ENCODE measurements at places on chromosomes 13 and 19. TPM values are rescaled to one million over a fixed set of nuclear protein-coding genes. Genes with fewer than 3 reads are reported as not detected.
A peak's percentile ranks its signal among the peaks of the same experiment; 100 is the strongest.

KLK8 gene
- total RNA-seq: not detected

GRCh38 chr13:51057001-51057400 lies 54.1 kb downstream of the C13orf42 start:
- DNase-seq: no peak

DNA sequence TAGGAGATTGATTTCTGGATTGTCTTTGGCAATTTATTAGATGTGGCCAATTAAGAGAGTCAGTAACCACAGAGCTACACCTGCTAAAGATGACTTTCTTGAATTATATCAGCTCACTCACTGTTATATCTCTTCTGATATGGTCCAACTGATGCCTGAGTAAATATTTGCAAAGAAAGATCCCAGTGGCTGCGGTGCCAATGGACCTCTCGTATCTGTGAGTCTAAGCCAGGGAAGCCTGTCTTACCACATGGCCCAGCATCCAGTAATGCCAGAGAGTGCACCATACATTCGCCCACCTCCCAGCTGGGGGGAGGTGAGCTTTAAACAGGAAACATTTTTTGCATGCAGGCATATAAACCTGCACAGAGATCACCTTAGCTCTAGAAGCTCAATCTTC lies 82.7 kb upstream of the SLC15A1 start:
- no peak for DNase-seq

GRCh38 chr13:29569253-29570050 lies 26.0 kb downstream of the SLC7A1 start:
- no peak for DNase-seq

DNA sequence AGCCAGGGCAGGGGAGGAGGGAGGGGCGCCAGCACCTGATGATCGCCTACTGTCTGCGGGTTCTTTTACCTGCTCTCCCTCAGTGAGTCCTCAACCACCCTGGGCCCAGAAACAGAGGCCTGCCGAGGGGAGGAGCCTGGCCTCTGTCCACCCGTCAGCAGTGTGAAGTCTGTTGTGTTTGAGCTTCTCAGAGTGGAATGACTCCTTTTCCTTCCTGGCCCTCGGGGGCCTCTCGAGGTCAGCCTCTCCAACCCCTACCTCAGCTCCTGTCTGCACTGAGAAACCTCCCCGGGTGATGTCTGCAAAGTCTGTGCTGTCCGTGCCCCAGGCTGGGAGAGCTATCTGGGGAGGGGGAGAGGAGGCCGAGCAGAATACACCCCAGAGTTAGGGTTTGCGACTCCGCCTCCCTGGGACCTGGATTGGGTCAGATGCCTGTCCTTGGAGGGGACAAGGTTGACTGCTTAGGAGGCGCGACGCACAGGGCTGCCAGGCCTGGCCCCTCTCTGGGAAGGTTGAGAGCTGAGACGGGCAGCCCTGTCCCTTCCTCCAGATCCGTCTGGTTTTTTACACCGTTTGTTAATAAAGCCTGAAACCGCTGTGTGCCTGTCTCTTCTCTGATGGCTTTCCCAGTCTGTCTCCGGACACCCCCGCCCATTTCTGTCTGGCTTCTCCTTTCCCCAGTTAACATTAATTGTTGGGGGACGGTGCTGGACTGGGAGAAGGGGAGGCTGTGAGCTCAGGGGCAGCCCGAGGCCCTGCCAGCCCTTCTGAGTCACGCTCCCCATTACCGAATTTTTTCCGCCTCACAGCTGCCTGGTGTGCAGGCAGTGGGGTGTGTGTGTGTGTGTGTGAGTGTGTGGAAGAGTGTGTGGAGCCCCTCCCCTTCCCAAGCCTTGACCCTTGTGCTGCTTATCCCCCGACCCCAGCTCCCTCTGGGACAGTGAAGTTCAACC lies 989 bp upstream of the SSC5D start:
- DNase-seq: peak; percentile 97

DNA sequence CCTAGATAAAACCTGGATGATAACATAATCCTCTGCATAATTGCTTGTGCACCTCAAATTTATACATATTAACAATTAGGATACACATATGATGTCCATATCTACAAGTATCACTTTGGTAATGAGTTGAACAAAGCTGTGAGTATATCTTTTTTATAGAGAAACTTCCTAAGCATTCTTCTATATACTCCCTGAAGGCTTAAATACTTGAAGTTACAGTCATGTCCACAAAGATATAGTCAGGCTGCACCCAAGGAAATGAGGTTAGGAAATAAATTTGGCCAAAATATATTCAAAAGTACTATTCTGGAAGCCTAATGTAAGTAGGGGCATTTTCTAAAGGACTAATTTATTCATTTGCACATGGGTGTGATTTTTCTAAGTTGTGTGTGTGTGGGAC lies 761.5 kb downstream of the PCDH9 start:
- DNase-seq: peak; percentile 30

TNFSF13B gene
- 0.56 TPM for total RNA-seq

DNA sequence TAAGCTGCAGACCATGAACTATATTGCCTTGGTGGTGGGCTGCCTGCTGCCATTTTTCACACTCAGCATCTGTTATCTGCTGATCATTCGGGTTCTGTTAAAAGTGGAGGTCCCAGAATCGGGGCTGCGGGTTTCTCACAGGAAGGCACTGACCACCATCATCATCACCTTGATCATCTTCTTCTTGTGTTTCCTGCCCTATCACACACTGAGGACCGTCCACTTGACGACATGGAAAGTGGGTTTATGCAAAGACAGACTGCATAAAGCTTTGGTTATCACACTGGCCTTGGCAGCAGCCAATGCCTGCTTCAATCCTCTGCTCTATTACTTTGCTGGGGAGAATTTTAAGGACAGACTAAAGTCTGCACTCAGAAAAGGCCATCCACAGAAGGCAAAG lies 53.7 kb downstream of the CYSLTR2 start:
- DNase-seq: no peak

GRCh38 chr19:16117594-16118033 lies 5.9 kb downstream of the RAB8A start:
- no peak for DNase-seq

GRCh38 chr13:53351021-53351420 lies 322.4 kb downstream of the OLFM4 start:
- no peak for DNase-seq

SEMA6B gene
- 0.18 TPM for total RNA-seq

- DNase-seq: no peak
Measured at GRCh38 chr13:110698689-110699088, 7.2 kb downstream of the CARS2 start.

DNA sequence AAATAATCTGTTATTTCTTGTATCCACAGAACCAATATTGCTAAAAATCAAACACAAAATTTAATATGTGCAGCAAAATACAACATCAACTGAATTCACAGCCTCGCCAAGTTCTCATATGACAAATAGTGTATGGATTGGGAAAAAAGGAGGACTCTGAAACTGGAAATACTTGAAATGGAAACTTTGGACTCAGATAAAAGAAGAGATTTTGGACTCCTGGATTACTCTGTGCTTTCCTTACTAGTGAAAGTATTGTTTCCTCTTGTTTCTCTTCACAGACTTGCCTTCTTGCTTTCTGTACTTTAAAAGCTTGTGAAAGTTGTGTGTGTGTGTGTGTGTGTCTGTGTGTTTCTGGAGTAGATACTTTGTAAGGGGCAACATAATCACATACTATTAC lies 1596.3 kb downstream of the PCDH9 start:
- DNase-seq: no peak

DNA sequence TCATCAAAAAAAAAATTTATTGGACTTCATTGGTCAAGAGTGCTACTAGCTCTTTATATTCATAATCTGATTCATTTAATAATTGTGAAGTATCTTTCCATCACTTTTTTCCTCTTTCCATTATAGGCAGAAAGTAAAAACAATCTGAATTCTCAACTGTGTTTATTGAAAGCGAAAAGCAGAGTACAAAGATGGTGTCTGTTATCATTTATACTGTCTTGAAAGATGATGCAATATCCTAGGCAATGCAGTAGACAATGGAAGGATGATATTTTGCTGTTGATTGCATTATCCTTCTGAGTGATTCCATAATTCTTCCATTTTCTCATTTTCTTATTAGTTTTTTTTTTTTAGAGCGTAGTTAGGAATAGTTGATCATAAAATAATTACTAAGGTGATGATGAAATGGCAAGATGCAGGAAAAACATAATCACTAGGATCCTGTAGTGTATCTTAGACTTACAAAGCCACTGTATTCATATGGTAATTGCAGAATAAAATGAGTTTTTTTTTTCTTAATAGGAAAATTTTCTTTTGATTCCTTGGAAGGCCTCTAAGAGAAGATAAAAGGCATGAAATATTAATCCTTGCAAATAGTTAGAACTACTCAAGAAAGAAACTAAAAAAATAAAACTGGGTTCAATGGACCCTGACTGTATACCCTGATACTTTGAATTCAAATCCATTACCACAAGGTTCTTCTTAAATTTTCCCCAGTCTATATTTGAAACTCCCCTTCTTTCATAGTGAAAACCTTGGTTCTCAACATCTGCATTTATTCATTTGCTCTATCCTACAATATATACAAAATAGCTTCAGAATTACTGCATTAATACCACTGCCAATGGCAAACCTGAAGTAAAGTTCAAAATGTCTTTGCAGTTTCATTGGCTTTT lies 11.6 kb downstream of the URI1 start:
- no peak for DNase-seq

DNA sequence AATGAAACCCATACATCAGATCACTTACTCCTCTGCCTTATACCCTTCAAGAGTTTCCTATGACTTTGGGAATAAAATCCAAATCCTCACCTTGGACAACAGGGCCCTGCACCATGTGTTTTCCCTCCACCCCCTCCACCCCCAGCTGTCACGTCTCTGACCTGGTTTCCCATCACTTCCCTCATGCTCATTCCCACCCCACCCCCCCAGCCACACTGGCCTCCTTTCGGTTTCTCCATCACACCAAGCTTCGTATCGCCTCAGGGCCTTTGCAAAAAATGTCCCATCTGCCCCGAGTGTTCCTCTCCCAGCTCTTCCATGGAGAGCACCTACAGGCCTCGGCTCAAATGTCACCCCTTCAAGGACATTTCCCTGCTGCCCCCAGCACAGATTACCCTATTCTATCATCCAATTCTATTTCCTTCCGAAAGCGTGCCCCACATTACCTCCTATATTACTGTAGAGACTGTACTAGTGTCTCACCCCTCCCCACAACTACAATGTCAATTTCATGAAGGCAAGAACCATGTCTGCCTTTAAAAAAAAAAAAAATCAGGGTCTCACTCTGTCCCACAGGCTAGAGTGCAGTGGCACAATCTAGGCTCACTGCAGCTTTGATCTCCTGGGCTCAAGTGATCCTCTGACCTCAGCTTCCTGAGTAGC lies 16.8 kb upstream of the FFAR2 start:
- DNase-seq: no peak

DNA sequence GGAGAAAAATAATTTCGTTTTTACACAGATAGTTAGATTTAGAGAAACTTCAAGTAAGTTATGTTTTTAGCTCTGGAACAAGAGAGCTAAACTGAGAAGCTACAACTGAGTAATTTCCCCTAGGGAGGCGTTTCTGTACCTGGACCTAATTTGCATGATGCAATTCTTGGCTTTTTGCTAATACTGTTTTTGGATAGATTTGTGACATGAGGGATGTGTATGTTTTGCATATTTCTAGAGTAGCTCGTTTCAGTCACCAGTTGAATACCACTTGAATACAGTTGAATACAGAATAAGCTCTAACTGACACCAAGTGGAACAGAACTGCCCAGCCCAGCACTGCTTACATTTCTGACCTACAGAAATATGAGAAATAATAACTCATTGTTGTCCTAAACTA lies 1227.9 kb upstream of the SPRY2 start:
- no peak for DNase-seq

GPR183 gene
- total RNA-seq: 0.28 TPM

- peak; percentile 48 for DNase-seq
Measured at GRCh38 chr13:46797501-46798237, 708 bp upstream of the ESD start.

GRCh38 chr13:90926459-90926858 lies 421.0 kb upstream of the MIR17HG start:
- no peak for DNase-seq

SIGLEC12 gene
- total RNA-seq: not detected

ERF gene
- total RNA-seq: 6.1 TPM

DNA sequence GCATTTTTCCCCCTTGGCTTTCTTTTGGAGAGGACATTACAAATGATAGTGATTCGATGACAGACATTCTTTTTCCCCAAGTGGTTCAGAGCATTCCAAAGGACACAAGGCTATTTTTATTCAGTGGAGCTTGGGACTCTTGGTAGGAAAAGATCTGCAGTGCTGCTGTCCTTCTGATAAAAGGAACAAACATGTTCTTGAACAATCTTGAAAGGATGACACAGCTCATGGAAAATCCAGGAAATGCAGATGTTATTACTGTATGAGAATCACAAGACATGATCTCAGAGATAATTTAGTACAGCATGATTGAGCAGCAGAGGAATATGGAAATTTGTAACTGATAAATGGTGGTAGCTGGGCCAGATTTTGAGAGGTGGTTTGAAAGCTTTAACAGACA lies 96.2 kb upstream of the RFC3 start:
- DNase-seq: peak; percentile 62

EHD2 gene
- total RNA-seq: 31.9 TPM

GRCh38 chr13:21227917-21228316 lies 51.5 kb downstream of the MRPL57 start:
- no peak for DNase-seq

DNA sequence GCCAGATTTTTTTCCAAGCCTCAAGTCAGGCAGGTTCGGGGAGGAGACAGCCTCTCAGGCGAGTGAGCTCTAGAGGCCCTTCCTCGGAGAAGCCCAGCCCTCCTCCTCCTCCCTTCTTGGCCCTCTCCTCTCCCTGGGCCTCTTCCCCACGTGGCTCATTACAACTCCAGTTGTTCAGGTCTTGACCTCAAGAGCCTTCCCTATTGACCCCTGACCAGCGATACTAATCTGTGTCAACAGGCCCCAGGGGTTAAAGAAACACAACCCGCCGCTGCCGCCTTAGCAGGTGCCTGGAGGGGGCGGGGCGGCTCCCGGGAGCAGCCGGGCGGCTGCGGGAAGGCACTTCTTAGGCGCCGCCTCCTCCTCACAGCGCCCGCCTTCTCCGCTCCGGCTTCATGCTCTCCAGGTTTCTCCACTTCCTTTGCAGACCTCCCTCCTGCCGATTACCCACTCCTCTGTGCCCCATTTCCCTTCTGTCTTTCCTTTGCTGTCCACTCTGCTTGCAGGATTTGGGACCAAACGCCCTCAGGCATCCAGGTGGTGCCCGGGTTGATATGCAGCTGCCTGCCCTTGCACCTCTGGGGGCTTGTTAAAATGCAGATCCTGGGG lies 51.0 kb downstream of the LYL1 start:
- peak; percentile 24 for DNase-seq

EPS8L1 gene
- total RNA-seq: 0.90 TPM

- DNase-seq: peak; percentile 51
Measured at GRCh38 chr19:6267552-6268381, 12.0 kb downstream of the MLLT1 start.

- no peak for DNase-seq
Measured at GRCh38 chr13:25172303-25172630, 179 bp upstream of the AMER2 start.

SMIM24 gene
- not detected for total RNA-seq

DNA sequence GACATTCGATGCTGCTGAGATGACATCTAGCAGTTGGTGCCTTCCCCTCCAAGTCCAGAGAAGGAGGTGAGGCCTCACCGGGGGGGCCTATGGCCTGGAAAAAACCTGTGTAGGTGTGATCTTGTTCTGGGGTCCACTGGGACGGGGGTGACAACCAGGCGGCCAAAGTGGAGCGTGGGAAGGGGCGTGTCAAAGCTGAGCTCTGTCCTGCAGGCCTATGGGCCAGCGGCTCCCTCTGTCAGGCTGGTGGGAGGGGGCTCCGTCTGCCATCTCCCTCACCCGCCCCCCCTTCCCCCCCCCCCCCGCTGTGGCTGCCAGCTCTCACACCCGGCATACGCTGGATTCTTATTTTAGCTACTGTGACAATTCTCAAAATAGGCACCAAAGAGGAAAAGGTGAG lies 56.7 kb upstream of the UQCRFS1 start:
- no peak for DNase-seq

All from IMR-90 (cell line).